KG1 (cell line): ENCODE measurements at places on chromosomes 5 and 9.

GRCh38 chr9:98226957-98227356 lies 28.5 kb downstream of the TBC1D2 start:
- no peak for DNase-seq

GRCh38 chr5:39197556-39197955 lies 21.8 kb downstream of the FYB1 start:
- DNase-seq: no peak

DNA sequence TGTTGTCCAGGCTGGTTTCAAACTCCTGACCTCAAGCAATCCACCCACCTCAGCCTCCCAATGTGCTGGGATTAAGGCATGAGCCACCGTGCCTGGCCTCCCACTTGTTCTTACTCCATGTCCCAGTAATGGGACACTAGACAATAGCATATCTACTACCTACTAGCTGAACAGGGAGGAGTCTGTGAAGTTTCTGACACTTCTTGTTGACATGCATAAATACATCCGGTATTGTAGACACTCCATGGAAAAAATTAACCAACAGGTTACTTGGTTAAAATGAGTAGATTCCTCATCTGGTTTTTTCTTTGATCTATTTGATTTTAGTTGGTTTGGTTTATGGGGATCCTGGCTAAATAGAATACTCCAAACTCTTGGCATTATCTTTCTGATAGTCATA lies 88.3 kb downstream of the SFXN1 start:
- DNase-seq: no peak

GRCh38 chr5:120655828-120656435 lies 191.8 kb downstream of the PRR16 start:
- DNase-seq: peak; percentile 3

DNA sequence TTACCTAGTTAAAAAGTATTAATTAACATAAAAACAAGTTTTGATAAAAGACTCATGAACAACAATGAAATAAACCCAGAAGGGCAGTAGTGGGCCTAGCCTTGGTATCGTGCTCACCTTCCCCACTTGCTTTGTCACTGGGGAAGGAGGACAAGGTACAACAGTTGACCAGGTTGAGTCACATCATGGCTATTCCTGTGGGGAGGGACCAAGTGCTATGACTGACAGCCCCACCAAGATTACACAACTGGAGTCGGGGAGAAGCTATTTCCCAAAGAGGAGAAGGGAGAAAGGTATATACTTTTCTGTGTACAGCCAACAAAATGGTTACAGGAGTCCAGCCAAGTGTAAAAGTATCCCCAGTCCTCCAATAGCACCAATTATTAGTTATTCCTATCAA lies 251.3 kb upstream of the RFX3 start:
- DNase-seq: no peak

GRCh38 chr9:113616621-113617496 lies 153.3 kb downstream of the RGS3 start:
- no peak for DNase-seq

DNA sequence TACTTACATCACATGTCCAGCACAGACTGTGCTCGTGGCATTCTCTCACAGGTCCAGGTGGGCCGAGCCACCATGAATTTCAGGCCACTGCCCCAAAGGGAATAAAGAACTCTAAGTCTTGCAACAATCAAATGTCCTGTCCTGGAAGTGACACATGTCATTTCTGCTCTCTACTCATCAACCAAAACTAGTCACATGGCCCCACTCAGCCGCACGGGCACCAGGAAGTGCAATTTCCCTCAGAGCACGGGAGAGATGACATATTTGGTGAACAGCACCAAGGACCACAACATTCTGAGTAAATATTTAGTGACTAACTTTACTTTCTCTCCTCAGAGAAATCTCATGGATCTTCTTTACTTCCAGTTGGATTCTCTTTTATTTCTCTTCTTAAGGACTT lies 131.1 kb upstream of the TUT7 start:
- no peak for DNase-seq

GRCh38 chr5:139251695-139252288 lies 41.7 kb upstream of the MATR3 start:
- no peak for DNase-seq

GRCh38 chr5:52749666-52750065 lies 38.0 kb upstream of the ITGA1 start:
- DNase-seq: no peak

GRCh38 chr5:105751908-105752307 lies 1918.8 kb downstream of the EFNA5 start:
- no peak for DNase-seq

DNA sequence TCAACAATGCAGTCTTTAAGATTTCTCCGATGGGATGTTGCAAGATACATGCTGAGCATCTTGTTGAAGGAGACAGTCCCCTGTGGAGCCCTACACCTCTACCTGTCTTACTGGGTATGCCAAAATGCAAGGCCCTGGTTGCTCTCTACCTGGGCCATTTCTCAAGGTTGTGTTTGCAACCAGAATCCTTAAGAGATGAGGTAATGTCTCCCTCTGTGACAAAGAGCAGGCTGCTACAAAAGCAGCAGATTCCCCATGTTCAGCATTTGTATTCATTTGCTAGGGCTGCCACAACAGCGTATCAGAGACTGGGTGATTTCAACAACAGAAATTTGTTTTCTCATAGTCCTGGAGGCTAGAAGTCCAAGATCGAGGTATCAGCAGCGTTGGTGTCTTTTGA lies 138.4 kb upstream of the RPS23 start:
- DNase-seq: no peak
